ENCODE measurements at places on chromosomes 12 and 14.

- no peak for DNase-seq
Observed at GRCh38 chr12:47715877-47716548, 9.3 kb downstream of the ENDOU start.

DNA sequence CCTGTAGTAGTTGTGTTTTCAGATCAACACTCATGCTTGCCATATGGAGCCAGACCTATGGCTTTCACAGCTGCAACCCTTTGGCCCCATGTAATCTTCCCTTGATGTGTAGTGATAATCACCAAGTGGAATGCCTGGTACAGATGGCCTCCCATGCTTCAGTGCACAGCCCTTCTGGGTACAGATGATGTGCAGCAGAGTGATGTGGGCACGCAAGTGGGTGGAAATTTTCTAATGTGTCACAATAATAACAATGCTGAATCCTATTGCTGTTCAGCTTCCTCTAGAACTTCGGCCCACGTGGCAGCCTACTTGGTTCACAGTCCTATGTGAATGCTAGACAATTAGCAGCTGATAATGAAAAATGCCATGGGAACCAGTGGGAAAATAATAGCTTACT lies 188.1 kb downstream of the SNAPC1 start:
- DNase-seq: no peak

DNA sequence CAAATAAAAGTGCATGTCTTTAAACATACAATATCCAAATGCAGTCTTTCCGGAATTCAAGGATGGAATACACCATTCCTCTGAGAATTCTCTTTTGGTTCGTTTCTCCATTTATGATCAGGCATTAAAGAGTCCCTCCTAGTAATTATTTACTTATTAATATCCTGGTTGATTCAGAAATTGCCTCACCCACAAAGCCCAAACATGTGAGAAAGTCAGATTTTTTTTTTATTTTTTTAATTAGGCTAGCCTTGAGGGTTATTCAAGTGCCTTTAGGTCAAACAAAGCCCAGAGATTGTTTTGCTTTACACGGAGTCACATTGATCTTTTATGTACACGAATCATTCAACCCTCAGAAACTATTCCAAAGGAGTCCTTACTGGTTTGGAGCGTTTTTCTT lies 6.4 kb upstream of the TSPAN8 start:
- DNase-seq: no peak

DNA sequence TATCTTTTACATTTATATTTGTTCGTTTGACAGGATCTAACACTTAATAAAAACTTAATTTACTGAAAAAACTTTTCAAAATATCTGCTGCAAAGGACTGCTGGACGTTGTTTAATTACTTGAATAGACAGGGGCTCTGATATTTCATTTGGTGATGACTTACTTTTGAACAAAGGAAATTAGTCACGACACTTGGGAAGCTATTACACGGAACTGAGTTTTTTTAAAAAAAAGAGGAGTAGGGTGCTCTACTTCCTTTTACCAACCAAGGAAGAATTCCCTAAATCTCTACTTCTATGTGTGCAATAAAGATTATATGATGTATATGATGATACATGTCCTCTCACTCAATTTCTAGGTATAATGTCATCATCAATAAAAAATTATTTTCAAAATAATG lies 4.7 kb downstream of the FGD6 start:
- peak; percentile 51 for DNase-seq

DNA sequence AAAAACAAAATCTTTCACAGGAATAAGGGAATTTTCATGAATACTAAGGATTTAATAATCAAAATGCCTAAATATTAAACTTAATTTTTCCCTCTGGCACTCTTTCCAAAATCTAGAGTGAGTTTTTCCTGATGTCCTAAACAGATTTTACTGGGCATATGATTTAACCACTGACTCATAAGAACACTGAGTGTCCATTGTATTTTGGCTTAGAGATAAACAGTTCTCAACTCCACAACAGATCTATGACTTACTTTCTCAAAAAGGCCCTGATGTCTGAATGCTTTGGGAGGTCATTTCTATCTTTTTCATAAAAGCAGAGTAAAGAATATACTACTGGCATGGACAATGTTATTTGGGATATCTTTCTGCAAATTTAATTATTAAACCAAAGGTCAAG lies 15.0 kb downstream of the TMBIM4 start:
- no peak for DNase-seq

GRCh38 chr12:44422559-44422958 lies 453.6 kb downstream of the NELL2 start:
- no peak for DNase-seq

DNA sequence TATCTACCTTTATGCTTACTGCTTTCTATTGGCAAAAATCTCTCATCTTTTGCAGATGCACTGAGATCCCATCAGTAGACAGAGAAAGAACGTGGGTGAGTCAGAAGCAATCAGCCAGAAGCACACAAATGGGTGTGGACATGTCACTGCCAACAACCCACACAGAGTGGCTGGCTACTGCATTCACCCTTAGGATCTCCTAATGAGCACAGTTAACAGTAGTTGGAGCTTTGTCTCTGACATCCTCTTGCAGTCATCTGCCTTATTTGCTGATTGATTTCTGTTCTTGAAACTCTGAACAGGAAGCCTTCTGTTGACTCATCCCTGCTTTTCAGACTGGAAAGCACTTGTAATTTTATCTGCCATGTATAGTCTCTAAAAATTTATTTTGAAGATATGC lies 117.2 kb downstream of the RGS6 start:
- no peak for DNase-seq
